Thyroid gland (tissue), 4 donors: ENCODE measurements at places on chromosomes 5 and 9. TPM values are rescaled to one million over a fixed set of nuclear protein-coding genes. Genes with fewer than 3 reads are reported as not detected.

- no peaks in the 10 kb centered on the region for H3K36me3 ChIP-seq
- H3K4me1 ChIP-seq, result peaks cover 52% of the 10 kb centered on the region
- no peak overlapping the region for H3K4me3 ChIP-seq
- H3K27ac ChIP-seq, result no peak overlapping the region
- no peaks in the 10 kb centered on the region for H3K27me3 ChIP-seq
These were observed 20.7 kb downstream of the OR2S2 start for GRCh38 chr9:35937227-35937626.

DNA sequence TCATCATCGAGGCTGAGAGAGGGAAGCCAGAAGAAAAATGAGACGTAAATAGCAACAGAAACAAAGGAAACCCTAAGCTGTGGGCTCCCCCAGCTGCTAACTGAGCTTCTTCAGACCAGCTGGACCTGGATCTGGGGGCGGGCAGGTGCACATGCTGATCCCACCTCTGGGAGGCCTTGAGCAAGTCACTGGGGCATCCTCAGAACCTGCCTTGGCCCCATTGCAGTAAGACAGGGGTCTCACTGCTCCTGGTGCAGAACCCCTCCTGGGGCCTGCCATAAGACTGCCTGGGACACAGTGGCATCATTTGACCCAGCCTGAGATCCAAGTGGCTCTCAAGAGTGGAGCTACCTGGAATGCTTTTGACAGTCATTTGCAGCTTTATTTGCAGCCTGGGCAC is 77.4 kb downstream of the PHF2 start:
- H3K27ac ChIP-seq, result no peak overlapping the region
- no peak overlapping the region for H3K4me3 ChIP-seq
- H3K4me1 ChIP-seq, result no peaks in the 10 kb centered on the region
- no peaks in the 10 kb centered on the region for H3K27me3 ChIP-seq
- DNase-seq, result no peak

The SHISAL2B gene
- not detected for total RNA-seq

DNA sequence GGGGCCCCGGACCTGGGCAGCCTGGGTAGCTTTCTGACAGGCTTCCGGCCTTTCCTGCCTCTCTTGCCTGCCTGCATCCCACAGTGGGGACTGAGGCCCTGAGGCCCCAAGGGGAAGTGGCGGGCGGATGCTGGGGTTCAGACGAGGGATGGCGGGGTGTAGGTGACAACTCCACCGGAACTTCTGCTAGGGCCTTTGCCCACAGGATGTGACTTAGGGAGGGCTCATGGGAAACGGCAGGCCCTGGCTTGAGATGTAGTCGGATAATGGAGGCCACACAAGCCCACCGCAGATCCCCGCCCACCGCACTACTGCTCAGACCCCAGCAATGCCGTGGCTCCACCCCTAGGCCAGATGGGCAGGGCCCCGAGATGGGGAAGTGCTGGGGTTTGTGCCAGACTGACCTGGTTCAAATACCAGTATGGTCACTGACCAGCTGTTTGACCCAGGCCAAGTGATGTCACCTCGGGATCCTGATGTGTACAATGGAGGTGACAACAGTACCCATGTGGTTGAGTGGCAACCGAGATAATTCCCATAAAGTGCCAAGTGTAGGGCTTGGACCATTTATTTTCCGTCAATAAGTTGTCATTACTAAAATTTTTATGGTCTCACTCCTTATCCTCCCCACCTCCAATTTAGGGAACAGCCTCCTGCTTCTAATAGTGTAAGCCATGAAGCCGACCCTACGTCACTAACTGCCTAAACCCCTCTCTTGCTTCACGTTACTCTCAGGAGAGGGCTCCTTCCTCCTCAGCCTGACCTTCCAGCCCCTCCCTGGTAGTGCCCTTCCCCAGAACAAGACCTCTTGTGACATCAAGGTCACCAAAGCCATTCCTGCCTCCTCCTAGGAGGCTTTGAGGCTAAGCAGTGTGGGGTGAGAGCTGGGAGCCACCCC is 2.5 kb upstream of the CDK9 start:
- H3K27ac ChIP-seq, result no peak overlapping the region
- no peak overlapping the region for H3K4me3 ChIP-seq
- H3K27me3 ChIP-seq, result no peaks in the 10 kb centered on the region

DNA sequence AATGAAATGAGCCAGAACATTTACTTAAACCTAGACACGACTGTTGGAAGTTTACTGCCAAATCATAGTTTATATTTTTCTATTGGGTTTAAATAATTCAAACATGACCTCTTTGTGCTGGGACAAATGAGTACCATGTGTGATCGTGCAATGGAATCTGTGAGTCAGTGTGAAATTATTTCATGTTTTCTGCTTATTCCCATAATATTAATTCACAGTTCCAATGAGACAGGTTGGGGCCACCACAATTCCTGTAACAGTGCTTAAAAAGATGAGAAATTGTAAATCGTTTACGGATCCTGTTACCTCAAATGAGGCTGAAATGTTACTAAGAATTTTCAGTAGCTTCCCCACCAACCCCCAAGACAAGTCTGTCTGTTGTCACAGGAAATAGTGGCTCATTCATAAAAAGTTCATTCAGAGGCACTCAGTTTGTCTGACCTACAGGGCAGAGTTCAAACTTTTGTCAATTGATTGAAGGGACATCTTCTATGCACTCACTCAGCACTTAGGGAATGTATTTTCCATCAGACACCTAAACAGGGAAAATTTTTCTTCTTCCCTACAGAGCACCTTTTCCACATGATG is 563.9 kb upstream of the ADAMTS16 start:
- no peak overlapping the region for H3K4me3 ChIP-seq
- no peak for DNase-seq
- H3K36me3 ChIP-seq, result no peaks in the 10 kb centered on the region
- H3K27me3 ChIP-seq, result no peaks in the 10 kb centered on the region
- H3K27ac ChIP-seq, result no peak overlapping the region
- no peaks in the 10 kb centered on the region for H3K4me1 ChIP-seq

- no peaks in the 10 kb centered on the region for H3K4me1 ChIP-seq
- no peak overlapping the region for H3K27ac ChIP-seq
- DNase-seq, result no peak
- no peaks in the 10 kb centered on the region for H3K27me3 ChIP-seq
These were observed 50.8 kb downstream of the PBX3 start for GRCh38 chr9:125797930-125798329.

The PANK3 gene
- total RNA-seq, result 73.8 TPM
